ENCODE measurements at places on chromosomes 6 and 20. TPM values are rescaled to one million over a fixed set of nuclear protein-coding genes. Genes with fewer than 3 reads are reported as not detected.

The SEMG2 gene
- total RNA-seq, result not detected

- no peaks in the 10 kb centered on the region for H3K27me3 ChIP-seq
- H3K27ac ChIP-seq, result no peak overlapping the region
- H3K36me3 ChIP-seq, result no peaks in the 10 kb centered on the region
- no peak overlapping the region for H3K4me3 ChIP-seq
- H3K4me1 ChIP-seq, result peaks cover 4% of the 10 kb centered on the region
- DNase-seq, result no peak
These were observed 80.6 kb downstream of the CDYL start for GRCh38 chr6:4856785-4857184.

DNA sequence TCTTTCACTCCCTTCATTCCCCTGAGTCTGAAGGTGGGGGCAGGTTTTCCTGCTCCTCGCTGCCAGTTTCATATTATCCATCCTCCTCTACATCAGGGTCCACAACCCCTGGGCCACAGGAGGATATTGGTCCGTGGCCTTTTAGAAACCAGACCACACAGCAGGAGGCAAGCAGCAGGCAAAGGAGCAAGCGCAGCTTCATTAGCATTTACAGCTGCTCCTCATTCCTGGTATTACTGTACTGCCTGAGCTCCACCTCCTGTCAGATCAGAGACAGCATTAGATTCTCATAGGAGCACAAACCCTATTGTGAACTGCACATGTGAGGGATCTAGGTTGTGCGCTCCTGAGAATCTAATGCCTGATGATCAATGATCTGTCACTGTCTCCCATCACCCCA is 380.3 kb downstream of the ARHGAP18 start:
- no peaks in the 10 kb centered on the region for H3K36me3 ChIP-seq
- H3K4me1 ChIP-seq, result no peaks in the 10 kb centered on the region
- no peak overlapping the region for H3K27ac ChIP-seq
- H3K27me3 ChIP-seq, result peaks cover 9% of the 10 kb centered on the region

DNA sequence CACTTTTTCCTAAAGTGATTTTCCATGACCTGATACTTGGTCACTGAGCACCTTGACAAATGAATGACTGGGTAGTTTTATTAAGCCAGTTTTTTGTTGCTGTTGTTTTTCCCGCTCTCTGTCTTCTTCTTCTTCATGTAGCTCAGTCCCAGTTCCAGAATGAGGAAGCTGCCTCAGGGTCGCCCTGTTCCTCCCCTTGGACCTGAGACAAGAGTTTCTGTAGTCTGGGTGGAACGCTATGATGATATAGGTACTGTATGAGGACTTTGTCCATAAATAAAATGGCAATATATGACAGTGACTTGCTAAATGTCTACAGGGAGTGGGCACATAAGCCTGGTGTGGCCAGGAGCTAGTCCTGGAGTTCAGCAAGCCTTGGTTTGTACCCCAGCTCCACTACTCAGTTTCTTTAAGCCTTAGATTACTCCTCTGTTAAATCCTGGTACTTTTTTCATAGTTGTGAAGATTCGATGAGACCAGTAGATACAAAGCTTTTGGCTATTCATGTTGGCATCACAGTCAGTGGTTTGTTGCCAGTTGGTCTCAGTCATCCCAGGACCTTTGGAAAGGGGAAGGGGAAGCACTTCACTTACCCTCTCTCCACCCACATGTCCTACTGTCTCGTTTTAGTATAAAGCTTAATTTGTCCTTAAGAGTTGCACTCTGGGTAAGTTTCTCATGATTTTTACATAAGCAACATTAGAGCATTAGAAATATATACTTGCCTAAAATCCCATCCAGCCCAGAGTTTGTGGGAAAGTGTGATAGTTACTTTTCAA is 11.1 kb upstream of the ADIG start:
- no peak overlapping the region for H3K4me3 ChIP-seq
- H3K36me3 ChIP-seq, result peaks cover 50% of the 10 kb centered on the region
- no peak for DNase-seq
- H3K4me1 ChIP-seq, result no peaks in the 10 kb centered on the region
